ENCODE measurements at places on chromosomes 7 and 10.
A peak's percentile ranks its signal among the peaks of the same experiment; 100 is the strongest.

DNA sequence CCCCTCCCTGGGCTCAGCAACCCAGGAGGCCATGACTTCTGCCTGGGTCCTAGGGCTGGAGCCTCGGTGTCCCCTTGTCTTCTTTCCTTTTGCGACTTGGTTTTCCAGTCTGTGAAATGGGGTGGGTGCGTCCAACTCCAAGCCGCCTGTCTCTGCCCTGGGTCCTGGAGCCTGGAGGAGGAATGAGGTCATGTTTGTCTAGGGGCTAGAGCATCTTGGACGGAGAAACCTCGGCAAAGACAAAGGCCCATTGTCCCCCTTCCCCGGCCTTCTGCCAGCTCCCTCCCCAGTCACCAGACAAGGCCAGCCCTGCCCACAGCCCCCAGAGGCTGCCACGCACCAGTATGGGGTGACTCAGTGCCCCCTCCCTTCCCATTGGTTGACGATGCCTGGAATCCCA is 39.8 kb upstream of the ELN start:
- no peak for DNase-seq

DNA sequence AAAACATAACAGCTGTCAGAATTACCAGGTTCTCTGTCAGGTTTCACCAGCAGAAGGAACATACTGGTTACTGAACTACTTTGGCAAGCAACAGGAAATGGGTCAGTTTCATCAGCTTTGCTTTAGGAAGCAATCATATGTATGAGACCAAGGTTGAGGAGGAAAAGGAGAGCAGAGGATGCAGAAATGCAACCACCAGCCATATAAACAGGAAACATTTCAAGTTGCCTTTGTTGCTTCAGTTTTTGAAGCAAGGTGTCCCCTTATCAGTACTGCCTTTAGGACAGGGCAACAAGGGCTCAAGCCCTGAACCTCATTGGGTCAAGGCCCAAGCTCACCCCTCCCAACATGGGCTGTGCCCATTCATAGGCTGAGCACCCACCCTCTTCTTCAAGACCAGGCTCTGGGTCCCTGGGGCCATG is 10.2 kb downstream of the HIPK2 start:
- DNase-seq, result no peak

DNA sequence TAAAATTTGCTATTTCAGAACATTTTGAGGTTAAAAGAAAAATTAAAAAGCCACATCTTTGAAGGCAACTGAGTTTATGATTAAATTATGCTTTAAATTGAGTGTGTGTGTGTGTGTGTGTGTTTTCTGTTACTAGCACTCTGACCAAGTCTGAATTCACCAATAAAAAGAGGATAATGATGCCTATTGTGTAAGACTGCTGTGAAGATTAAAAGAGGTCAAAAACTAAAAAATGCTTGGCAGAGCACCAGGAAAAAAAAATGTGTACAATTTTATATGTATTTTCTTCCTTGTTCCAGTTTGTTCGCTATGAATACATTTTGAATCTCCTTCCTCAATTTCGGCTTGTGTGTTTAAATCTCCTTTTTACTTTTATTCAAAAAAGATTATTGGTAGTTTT is 316.6 kb upstream of the MAGI2 start:
- no peak for DNase-seq

DNA sequence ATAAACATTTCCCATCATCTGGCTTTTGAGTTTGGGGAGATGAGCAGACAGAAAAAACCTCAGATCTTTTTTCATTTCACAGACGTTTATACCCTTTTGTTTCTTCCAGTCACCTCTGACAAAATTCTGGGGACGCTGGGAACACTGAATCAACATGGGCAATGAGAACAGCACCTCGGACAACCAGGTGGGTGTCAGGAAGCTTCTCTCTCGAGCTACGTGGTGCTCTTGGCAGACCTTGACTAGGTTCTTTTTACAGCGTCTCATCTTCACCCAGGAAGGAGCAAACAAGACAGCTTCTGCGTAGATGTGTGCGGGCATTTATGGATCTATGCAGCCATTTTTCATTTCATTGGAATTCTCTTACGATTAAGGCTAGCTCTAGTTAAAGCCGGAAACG is 32.9 kb downstream of the TACC2 start:
- no peak for DNase-seq

DNA sequence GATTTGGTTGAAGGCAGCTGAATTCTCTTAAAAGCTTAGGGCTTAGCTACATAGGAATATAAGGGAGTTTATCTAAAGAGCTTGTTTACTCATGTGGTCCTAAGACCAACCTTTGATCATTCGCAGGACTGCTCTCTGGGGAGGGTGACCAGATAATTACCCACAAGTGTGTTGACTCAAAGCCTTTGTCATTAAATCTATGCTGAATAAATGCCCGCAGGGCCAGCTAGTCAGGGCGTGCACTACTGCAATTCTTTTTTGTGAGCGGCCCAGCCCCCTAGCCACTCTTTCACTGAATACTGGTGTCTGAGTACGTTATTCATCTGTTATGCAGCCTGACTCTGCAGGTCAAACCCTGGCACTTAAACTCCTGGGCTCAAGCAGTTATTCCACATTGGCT is 69.6 kb downstream of the AKAP9 start:
- no peak for DNase-seq

- no peak for DNase-seq
These were observed 57.1 kb downstream of the AOC1 start for GRCh38 chr7:150909200-150909995.

GRCh38 chr7:40717242-40717641 is 582.4 kb downstream of the SUGCT start:
- DNase-seq, result no peak

DNA sequence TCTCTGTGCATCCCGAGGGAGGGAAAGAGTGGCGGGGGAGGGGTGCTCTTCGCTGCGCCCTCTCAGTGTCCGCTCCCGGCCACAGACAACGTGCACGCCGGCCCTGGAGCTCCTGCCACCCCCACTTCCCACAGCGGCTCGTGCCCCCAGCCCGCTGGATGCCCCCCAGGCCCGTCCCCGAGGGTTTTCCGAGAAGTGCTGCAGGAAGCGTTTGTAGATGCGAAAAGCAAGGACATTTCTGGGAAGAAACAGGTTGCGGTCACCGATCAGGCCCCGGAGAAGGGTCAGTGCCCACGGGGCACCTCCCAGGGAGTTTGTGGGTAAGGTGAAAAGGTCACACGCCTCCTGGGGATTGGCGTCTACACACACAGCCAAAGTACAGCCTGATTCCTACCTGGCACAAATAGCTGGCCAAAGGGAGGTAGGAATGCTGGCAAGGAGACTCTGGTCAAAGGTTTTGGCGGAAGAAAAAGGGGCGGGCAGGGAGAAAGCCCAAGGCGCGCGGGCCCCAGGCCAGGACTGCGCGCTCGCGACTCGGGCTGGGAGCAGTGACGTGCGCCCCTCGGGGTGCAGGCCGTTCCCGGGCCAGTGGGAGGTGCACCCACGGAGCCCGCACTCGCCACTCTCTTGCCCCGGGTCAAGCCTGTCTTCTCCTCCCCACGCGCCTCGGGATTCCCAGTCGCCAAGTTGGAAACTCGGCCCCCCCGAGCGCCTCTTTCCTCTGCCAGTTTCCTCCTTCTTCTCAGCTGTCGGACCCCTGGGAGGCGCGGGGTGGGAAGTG is 1.5 kb upstream of the NRP1 start:
- no peak for DNase-seq

- DNase-seq, result no peak
These were observed 64.8 kb upstream of the PLPP4 start for GRCh38 chr10:120392245-120392644.

- DNase-seq, result no peak
These were observed 637.6 kb upstream of the IGFBP3 start for GRCh38 chr7:46558482-46559193.

DNA sequence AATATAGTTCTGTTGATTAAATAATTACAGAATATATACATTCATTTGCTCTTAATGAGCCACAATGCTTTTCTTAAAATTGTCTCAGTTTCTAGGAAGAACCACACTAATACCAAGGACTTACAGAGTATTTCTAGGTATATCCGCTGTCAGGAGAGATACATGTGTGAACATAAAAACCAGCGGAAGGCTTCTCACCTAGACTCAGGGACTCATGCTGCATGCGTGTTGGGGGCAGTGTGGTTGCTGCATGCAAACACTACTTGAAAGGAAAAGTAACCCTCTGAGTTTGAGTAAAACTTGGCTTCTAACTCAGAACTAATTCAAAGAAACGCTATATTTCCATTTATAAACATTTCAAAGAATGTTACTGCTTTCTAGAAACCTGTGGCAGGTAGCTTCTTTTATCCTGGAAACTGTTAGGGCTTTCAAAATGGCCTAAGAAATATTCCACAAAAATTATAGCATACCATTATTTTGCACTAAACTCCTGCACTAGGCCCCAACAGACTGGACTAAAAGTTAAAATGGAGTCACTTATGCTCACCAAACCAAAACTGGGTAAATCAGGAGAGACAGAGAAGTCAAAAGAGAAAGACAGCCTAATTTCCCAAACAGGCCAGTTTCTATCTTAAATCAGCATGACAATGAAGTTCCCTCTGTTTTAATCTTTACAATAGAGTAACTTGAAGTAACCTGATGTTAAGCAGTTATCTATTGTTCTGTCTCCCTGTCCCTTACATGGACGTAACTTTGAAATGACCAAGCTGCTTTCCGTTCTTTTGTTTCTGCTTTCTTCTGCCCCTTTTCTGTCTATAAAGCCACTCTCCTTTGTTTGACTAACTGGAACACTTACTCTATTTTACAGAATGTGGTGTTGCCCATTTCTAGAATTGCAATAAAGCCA is 95.2 kb upstream of the FAM133B start:
- DNase-seq, result peak; percentile 19

DNA sequence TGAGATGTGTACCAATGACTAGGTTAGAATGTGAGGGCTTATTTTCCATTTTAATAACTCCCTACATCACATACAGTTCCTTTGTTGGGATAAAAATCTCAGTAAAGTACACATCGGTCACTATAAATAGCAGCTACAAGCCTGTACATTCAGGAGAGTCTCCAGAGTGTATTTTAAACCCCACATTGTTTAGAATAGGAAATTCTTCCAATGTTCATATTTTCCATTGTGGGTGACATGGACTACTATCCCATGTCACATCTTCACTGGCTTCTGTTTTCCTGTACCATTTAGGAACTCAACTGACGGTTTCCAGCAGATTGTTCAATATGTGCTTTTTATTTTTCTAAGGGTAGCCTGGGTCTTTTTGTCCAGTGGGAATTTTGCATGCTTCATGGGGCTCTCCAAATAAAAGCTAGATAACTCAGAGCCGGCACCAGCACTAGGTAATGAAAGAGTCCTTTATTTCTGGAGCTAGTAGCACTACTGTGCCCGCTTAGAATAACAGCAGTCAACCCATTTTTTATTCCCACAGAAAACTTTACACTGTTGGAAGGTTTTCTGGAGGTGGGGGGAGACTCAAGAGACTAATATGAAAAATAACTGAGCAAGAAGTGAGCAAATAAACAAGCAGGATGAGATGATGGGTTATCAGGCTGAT is 100.5 kb downstream of the CALD1 start:
- DNase-seq, result no peak

GRCh38 chr7:52114056-52114455 is 797.4 kb upstream of the COBL start:
- no peak for DNase-seq

DNA sequence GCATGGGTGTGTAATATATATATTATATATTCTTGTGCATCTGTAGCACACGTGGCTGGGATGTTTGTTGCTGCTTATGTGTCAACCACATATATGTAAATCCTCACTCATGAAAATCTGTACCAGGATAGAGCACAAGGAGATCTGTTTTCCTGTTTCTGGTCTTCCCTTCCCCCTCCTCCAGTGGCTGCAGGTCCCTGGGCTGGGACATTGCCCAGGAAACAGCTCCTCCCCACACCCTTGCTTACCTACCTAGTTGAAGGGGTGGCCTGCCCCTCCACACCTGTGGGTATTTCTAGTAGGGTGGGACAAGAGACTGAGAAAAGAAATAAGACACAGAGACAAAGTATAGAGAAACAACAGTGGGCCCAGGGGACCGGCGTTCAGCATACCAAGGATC is 2.2 kb downstream of the SFXN3 start:
- no peak for DNase-seq

- DNase-seq, result no peak
These were observed 28.3 kb downstream of the C10orf120 start for GRCh38 chr10:122671355-122671754.

GRCh38 chr7:120615703-120616102 is 242.2 kb downstream of the TSPAN12 start:
- no peak for DNase-seq

DNA sequence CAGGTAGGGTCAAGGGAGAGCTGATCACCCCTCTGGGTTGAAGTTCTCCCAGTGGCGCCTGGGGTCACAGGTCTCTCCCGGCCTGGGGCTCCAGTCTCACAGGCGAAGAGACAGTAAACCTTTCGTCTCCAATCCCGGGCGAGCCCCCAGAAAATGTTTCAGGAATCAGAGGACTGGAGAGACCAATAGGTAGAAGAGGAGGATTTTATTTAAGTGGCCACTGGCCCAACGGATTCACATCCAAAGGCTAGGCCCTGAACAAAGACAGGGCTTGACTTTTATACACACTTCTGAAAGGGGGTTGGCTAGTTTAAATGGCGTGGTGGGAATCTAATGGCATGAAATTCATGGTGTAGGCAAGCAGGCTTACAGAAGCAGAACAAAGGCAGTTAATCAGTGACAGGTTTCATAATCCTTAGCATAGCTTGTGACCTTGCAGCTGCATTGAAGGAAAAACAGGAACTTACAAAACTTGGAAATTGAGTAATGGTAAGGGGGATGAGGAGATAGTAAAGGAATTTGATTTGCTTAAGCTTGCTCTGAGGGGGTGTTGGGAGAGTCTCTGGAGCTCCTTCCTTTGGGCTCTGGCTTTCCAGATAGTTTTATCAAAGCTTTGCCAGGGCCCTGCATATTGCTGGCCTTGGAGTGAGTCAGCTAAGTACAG is 105.5 kb downstream of the TRIM24 start:
- no peak for DNase-seq

- no peak for DNase-seq
These were observed 14.8 kb upstream of the LRRC17 start for GRCh38 chr7:102897856-102898531.

DNA sequence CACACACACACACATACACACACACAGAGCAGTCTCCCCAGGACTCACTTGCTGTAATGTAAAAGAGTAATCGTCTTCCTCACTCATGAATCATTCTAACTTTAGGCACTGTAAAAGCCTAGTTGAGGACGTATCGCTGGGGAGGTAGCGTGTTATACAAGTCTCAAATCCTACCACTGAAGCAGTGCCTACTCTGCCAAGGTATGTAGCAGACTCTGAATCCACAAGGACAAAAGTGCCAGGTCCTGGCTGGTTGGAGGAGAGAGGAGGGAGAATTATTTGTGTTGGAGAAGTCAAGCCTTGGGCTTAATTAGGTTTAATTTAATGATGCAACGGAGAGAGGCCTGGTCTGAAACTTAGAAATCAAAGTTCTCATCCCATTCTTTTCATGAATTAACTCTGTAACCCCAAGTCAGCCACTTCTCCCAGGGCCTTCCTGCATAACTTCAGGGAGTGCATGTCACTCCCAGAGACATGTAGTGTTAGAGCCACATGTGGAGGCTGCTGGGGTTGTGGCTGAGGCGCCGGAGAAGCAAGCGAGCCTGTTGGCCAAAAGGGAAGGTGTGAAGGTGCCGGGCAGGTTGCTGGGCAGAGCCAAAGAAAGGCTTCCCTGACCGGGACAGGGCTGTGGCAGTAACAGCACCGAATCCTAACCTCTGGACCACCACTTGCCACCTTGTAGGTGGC is 36.7 kb downstream of the NKX2-3 start:
- no peak for DNase-seq

GRCh38 chr7:27221201-27221797 is 21.3 kb upstream of the EVX1 start:
- no peak for DNase-seq

- no peak for DNase-seq
These were observed 64.1 kb downstream of the HHEX start for GRCh38 chr10:92753865-92754264.
